Endothelial cell (in vitro differentiated cells): ENCODE measurements at places on chromosomes 1 and 21. TPM values are rescaled to one million over a fixed set of nuclear protein-coding genes. Genes with fewer than 3 reads are reported as not detected.

PPIH gene
- 37.4 TPM for total RNA-seq

BTBD19 gene
- 10.4 TPM for total RNA-seq

C1orf167 gene
- 0.44 TPM for total RNA-seq

KLHDC7A gene
- total RNA-seq: not detected

CNKSR1 gene
- 10.0 TPM for total RNA-seq

SEC16B gene
- total RNA-seq: 0.49 TPM

TDRD5 gene
- not detected for total RNA-seq

AMIGO1 gene
- total RNA-seq: 1.2 TPM

IL19 gene
- total RNA-seq: not detected
